ENCODE measurements at places on chromosomes 4 and X.

DNA sequence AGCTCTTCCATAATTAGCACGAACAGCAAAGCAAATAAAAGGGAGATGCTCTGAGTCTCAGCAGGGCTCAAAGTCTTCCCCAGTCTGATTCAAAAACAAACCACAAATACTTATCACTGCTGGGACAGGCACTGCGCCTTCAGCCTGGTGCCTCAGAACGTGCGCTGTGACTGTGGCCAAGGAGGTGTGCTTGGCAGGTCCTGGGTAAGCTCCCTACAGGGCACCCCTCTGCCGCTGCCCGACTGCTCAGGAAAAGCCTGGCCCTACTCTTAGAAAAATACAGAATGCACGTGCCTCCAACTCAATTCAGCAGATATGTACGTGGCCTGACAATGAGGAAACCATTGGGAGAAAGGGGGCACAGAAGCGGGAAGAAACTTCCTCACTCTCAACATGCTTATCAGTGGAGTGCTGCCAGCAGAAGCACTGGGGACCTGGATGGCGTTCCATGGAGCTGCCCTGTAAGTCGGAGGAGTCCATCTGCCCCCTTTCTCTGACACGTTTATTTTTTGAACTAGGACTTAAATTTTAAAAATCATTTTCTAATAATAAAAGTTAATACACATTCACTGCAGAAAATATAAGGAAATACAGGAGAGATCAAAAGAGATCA lies 86.8 kb downstream of the GATB start:
- DNase-seq: no peak

DNA sequence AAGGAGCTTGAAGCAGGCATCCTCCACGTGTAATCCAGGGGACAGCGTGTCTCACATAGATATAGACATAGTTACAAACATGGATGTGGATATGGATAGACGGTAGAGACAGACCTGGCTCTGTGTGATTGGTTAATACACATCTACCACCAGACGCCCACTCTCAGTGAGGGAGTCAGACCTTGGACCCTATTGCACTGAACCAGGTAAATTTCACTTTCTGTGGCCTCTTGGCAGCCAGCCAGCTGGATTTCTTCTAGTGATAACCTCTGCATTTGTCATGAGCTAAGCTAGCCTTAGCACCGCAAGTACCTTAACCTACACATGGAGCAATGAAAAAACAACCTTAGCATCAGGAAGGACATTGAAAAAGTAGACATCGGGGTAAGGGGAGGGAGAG lies 79.2 kb upstream of the ACSL4 start:
- DNase-seq: no peak

GRCh38 chr4:145779319-145779801 lies 99.4 kb downstream of the C4orf51 start:
- DNase-seq: no peak

- no peak for DNase-seq
Measured at GRCh38 chrX:110004215-110004614, 1.3 kb downstream of the TMEM164 start.

- no peak for DNase-seq
Measured at GRCh38 chr4:99921174-99921573, 25.2 kb downstream of the DNAJB14 start.

GRCh38 chr4:179618966-179619365 lies 2176.7 kb upstream of the AGA start:
- DNase-seq: no peak

DNA sequence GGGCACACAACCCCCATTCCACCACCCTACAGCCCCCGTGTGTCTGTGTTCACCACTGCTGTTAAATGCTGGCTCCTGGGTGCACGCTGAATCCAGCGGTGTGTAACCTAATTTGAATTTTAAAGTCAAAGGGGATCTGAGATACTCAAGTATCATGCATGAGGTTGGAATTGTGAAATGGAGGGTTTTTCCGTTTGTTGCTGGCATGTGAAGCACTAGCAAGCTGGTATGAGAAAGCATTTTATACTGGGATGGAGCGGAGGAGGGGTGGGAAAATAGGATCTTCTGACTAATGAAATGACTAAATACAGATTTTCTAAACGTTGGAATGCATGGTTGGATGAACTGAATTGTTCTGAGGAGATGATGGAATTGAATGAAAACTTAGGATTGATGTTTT lies 36.9 kb upstream of the FAT1 start:
- DNase-seq: peak; percentile 87

DNA sequence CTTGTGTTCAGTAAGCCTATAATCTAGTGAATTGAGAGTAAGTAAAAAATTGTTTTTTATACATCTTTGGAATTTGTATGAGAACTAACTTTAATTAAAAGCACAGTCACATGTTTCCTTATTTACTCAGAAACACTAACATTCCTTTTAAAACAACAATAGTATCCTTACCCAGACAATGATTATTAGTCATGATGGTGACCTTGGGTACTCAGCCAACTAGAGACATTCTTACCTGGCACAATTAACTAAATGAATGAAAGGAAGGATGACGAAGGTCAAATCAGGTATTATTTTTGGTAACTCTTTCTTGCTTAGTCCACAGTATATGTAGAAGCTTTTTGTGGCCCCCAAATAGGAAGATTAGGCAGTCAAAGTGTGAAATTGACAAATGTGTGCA lies 901.0 kb downstream of the FAT4 start:
- DNase-seq: no peak

GRCh38 chr4:176920694-176921093 lies 128.0 kb upstream of the VEGFC start:
- peak; percentile 83 for DNase-seq

GRCh38 chr4:159334461-159334860 lies 231.6 kb downstream of the RAPGEF2 start:
- DNase-seq: no peak

DNA sequence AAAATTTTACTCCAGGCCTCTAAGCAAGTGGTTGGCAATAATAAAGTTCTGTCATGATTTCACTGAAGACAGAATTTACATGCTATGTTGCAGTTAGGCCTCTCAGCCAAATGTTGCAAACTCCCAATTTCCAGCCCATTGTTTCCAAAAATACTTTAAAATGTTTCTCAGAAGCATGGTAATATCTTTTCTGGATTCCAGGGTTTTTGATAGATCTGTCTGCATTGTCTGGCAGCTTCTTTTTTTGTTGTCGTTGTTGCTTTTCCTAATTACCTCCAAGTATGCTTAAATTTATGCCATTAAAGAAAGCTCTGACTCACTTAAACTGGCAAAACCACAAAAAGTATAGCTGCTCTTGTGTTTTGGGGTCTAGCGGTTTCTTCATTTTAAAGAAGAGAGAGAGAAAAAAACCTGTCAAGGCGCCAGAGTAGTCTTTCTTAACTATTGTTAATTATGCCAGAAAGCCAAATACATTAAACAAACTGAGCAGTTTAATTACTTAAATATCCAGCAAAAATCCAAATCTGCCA lies 97.0 kb downstream of the AGTR2 start:
- DNase-seq: no peak

GRCh38 chr4:147493307-147493706 lies 12.4 kb downstream of the EDNRA start:
- no peak for DNase-seq

DNA sequence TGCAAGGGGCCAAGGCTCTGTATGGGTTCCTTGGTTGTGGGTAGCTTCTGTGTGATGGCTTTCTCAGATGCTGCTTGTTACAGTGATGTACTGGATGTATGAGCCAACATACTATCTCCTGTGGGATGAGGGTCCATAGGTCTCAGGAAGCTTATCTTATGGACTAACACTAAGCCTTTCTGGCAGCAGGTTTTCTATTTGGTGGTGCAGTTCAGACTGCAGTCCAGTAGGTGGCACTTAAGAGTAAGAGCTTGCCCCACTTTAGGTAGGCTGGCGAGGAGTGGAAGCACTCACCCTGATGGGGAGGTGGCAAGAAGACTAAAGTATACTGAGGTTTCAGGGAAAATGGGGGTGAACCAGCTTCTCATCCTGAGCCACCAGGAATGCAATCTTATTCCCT lies 306.7 kb upstream of the MAOA start:
- DNase-seq: peak; percentile 1

- DNase-seq: no peak
Measured at GRCh38 chr4:12495211-12495610, 988.9 kb downstream of the RAB28 start.

GRCh38 chr4:74598611-74599325 lies 153.8 kb downstream of the AREG start:
- no peak for DNase-seq

DNA sequence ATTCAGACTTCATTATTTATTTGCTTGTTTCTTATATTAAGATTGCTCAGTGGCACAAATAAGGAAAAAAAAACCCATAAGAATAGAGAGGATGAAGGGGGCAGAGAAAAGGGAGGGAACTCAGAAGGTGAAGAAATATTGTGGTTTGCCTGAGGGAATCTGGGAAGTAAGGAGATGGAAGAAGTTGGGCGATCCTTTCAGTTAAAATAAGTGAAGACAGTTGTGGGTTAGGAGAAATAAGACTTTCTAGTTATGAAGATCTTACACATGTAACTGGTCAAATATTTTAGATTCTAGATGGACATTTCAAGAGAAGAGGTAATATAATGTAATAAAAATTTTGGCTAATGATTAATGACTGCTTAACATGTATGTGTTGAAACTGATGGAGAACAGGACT lies 138.7 kb upstream of the LIMCH1 start:
- no peak for DNase-seq

DNA sequence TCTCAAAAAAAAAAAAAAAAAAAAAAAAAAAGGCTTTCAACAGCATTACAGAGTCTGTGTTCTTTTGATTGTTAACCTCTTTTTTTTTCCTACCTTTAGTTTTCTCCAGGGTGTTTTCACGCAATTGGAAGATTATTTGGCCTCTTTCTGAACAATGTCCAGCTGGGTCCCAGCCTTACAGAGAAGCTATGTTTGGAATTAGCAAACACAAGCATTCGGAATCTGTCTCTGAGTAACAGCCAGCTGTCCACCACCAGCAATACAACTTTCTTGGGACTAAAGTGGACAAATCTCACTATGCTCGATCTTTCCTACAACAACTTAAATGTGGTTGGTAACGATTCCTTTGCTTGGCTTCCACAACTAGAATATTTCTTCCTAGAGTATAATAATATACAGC lies 13.3 kb downstream of the TLR3 start:
- no peak for DNase-seq

- no peak for DNase-seq
Measured at GRCh38 chr4:88054229-88054628, 46.8 kb downstream of the PKD2 start.

DNA sequence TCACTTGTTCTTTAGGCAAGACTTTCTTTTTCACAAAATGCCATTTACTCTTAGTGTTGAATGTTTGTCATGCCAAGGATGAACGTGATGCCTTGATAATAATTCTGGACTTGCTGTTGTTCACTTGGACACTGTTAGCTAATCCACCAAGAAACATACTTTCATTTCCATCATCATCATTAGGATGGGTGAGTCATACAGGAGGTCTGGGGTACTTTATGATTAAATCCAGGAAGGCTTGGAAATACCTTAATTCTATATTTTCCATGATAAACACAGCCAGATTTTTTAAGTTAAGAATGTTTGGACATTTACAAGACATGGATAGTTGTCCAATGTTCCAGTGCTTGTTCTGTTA lies 260.7 kb upstream of the GIMD1 start:
- DNase-seq: no peak

DNA sequence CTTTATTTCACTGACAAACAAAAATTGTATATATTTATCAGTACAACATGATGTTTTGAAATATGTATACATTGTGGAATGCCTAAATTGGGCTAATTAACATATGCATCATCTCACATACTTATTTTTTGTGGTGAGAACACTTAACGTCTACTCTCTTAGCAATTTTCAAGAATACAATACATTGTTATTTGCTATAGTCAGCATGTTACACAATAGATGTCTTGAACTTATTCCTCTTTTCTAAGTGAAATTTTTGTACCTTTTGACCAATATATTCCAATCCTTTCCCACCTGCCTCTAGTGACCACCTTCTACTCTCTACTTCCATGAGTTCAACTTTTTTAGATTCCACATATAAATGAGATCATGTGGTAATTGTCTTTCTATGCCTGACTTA lies 35.1 kb downstream of the C4orf46 start:
- DNase-seq: no peak

- no peak for DNase-seq
Measured at GRCh38 chr4:125393825-125394224, 79.1 kb downstream of the FAT4 start.

- DNase-seq: peak; percentile 3
Measured at GRCh38 chr4:40812386-40812785, 62.6 kb downstream of the NSUN7 start.

GRCh38 chr4:58113126-58113525 lies 1002.9 kb upstream of the IGFBP7 start:
- DNase-seq: no peak

- DNase-seq: no peak
Measured at GRCh38 chrX:8345473-8345872, 119.2 kb upstream of the VCX3B start.

DNA sequence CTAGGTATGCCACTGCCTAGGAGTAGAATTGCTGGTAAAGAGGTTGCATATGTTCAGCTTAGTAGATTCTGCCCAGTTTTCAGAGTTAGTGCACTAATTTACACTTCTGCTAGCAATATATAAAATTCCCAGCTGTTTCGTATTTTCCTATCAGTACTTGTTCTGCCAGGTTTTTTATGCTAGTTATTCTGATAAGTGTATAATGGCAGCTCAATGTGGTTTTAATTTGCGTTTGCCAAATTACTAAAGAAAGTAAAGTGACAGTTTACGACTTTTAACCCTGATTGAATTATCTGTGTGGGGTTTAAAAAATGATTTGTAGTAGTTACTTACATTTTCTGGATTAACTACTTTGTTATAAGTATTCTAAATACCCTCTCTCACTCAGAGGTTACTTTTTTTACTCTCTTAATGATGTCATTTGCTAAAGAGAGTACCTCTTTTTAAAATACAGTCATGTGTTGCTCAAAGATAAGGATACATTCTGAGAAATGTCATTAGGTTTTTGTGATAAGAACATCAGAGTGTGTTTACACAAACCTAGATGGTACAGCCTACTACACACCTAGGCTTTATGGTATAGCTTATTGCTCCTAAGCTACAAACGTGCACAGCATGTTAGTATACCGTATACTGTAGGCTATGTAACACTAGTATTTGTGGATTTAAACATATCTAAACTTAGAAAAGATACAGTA lies 363.2 kb downstream of the IL15 start:
- no peak for DNase-seq

DNA sequence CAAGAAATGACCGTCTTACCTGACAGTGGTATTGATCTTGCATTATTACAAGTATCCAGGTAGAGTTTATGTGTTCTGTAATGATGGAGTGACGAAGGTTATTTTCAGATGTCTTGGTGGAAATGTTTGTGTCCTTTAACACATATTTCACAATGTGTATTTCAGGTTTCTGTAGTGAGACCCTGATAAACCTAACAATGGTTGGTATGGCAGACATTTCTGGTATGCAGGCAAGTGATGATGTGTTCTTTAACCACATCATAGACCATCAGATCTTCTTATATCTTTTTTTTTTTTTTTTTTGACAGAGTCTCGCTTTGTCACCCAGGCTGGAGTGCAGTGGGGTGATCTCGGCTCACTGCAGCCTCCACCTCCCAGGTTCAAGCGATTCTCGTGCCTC lies 14.6 kb upstream of the ATXN3L start:
- DNase-seq: no peak

- no peak for DNase-seq
Measured at GRCh38 chr4:139889901-139890300, 224.3 kb downstream of the MGST2 start.

Data from LHCN-M2 (cell line).